ENCODE measurements at places on chromosomes 13 and 19.

DNA sequence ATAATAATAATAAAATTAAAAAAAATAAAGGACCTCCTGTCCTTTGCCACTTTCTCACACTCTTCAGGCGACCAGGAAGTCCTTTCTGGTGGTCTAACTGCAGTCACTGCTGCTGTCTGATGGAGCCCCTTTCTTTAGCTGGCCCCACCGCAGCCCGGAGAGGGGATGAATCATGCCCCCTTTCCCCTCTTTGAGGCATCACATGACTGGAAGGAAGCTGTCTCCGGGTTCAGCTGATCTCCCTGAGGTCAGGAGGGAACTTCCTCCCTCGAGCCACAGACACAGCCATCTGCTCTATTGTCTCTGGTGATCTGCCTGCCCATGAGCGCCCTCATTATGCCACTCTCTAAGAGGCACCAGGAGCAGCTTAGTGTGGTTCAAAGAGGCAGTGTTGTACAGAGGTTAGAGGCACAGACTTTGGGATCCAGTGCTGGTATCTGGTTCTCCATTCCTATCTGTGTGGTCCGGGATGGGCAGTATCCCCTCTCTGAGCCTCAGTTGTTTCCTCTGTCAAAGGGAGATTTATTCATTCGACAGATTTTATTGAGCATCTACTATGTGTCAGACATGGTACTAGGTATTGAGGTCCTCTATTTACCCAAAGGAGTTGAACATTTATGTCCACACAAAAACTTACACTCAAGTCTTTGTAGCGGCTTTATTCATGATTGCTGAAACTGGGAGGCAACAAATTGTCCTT, 30.0 kb downstream of the VAV1 start:
- DNase-seq = peak; percentile 65

GRCh38 chr19:39138221-39139211, 12.9 kb downstream of the PAK4 start:
- DNase-seq = no peak

DNA sequence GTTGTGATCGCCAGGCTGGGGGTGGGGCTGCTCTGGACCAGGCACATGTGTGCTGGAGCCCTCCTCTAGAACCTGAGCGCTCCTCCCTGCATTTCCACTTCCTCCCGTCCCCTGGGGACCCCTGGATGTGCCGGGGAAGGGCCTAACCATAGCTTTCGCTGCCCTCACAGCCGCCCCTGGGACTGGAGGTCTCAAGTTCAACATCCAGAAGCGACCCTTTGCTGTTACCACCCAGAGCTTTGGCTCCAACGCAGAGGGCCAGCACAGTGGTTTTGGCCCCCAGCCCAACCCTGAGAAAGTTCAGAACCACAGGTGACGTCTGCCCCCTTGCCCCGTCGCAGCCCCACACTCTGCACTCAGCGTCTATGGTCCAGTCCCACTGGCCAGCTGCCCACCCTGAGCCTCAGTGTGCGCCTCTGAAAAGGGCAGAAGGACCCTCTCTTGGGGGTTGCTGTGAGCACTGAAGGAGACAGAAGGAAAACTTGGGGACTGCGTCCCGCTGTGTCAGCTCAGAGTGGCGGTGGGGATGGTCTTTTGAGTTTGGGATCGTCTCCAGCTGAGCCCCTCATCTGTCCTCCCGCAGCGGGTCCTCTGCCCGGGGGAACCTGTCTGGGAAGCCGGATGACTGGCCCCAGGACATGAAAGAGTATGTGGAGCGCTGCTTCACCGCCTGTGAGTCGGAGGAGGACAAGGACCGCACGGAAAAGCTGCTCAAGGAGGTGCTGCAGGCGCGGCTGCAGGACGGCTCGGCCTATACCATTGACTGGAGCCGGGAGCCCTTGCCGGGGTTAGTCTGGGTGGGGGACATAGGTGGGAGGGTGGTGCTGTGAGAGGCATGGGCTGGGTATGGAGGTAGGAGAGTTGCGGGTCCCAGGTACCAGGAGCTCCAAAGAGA, 6.0 kb downstream of the LENG8 start:
- DNase-seq = no peak

GRCh38 chr13:112725346-112726015, 35.6 kb downstream of the ATP11A start:
- peak; percentile 72 for DNase-seq

GRCh38 chr13:78238911-78239310, 320.3 kb upstream of the EDNRB start:
- peak; percentile 64 for DNase-seq

DNA sequence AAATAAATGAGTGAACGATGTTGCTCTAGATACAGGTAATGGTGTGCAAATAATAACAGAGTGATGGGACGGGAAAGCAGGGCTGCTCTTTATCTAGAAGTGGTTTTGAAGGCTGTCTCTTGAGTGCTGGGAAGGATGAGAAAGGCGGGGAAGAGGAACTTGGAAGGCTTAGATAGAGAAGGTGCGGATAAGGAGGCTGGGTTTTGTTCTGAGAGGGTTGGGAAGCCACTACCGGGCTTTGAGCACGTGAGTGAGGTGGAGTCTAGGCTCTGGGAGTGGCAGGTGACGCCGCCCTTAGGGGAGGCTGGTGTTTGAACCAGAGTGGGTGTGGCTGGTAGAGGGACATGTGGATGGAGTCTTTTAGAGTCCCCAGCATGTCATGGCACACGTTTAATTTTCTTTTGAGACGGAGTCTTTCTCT, 811 bp downstream of the ARMC6 start:
- DNase-seq = peak; percentile 87

GRCh38 chr13:107650081-107650701, 565.1 kb downstream of the LIG4 start:
- peak; percentile 59 for DNase-seq

DNA sequence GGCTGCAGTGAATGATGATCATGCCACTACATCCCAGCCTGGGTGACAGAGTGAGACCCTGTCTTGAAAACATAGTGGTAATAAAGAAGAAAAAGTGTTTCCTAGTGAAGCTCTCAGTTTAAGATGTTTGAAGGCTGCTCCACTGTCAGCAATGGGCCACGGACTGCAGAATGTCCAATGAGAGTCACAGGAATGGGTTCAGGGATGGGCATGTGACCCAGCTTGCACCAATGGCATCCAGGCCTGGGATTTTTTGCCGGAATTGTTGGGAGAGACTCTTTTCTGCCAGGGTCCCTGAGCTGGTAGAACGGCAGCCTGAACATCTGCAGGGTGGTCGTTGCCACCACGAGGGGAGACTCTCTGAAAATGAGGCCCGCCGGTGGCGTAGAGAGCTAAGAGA, 6.3 kb downstream of the SHISA7 start:
- no peak for DNase-seq

DNA sequence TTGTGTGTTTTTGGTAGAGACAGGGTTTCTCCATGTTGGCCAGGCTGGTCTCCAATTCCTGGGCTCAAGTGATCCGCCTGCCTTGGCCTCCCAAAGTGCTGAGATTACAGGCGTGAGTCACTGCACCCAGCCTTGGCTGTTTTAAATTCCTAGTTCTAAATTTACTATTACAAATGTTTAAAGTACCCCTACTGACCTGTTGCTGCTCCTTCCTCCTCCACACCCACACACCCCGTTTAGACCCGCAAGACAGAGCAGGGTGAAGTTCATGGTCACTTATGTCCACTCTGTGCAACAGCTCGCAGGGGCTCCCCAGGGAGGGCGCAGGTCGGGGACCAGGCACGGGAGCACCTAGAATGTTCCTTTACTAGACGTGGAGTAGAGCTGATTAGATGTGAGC, 28.7 kb downstream of the TMEM161A start:
- no peak for DNase-seq

DNA sequence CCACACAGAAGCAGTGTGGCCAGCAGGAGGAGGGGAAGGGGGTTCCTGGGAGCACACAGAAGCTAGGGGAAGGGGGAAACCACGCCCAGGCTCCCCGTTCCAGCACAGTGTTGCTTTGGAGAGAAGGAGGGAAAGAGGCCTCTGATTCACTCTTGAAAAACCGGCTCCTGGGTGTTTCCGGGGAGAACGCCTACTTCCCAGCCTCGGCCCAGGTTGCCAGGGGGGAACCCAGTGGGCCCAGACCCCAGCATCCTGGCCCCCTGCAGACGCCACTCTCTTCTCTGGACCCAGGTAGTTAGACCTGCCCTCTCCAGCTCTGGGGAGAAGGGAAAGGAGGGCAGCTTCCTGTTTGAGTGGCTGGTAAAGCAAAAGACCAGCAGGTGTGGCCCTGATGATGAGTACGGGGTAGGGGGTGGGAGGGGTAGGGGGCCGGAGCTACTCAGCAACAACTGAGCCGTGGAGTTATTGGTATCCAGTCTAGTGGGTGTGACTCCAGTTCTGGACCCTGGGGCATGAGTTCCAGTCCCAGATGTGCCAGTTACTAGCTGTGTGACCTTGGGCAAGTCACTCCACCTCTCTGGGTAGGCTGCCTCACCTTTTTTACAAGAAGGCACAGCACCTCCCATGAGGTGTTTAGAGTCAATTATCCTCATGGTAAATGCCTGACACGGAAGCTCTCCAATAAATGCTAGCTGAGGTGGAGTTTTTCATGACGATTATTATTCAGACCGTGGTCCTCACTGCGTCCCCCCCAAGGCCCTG, 836 bp downstream of the GIPC1 start:
- no peak for DNase-seq

DNA sequence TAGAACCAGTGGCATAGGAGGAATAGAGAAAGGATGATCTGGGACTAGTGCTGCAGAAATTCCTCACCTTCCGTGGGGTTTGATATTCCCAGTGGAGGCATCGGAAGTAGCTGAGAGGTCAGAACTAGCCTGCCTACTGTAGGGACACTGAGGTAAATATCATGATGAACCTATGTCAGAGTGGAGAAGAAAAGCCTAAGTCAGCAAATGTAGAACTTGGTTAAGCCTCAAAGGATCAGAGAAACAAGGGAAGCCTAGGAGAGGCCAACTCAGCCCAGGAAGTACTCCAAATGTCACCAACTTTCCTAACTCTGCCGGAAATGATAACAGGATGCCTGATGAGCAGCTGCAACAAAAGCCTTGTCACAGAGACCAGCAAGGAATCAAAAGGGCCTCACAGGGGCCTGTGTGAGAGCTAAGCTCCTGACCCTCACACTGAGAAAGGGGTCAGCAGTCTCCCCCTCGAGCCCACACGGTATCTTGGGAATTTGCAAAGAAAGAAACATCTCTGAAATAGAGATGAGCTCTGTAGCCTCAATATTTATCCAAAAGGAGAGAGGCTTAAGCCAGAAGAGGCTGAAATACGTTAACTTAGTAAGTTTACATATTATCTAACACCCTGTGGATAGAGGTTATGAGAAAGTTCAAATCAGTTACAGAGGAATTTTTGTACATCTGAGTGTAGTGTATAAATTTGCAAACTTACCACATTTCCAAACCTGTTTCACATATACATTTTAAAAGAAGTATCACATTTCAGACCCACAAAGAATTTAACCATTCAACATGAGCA, 1064.3 kb downstream of the DIAPH3 start:
- DNase-seq = no peak

DNA sequence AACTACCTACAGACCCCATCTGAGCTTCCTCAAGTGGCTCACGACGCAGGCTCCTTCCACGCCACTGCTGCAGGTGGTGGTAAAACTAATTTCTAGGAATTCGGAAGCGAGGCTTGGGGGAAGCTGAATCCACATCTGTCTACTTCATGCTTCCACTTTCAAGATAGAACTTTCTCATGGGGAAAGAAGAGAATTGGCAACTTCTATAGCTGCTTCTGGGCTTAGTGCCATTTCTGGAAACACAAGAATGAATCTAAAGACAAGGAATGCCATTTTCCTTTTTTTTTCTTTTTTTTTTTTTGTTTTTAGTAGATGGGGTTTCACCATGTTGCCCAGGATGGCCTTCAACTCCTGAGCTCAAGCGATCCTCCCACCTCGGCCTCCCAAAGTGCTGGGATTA, 2.8 kb upstream of the NLRP12 start:
- no peak for DNase-seq

- DNase-seq = peak; percentile 93
Observed at GRCh38 chr13:59458908-59459579, 704.7 kb downstream of the DIAPH3 start.

GRCh38 chr19:49331616-49332055, 3.6 kb upstream of the CD37 start:
- DNase-seq = peak; percentile 53

DNA sequence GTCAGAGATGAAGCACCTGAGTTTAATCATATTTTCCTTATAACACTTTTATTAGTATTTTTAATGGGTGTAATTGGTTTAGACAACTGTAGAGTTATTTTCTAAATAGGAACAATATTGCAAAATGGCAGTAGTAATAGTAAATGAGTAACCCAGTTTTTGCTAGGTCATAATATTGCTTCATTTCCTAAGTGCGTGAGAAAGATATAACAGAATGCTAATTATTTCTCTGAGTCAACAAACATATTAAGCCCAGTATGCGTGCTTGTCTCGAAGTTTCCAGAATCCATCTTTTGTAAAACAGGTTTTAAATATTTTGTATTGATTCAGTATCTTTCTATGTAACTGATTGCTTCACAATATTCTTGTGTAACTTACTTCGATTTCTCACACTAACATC, 315.3 kb downstream of the MYO16 start:
- DNase-seq = no peak

DNA sequence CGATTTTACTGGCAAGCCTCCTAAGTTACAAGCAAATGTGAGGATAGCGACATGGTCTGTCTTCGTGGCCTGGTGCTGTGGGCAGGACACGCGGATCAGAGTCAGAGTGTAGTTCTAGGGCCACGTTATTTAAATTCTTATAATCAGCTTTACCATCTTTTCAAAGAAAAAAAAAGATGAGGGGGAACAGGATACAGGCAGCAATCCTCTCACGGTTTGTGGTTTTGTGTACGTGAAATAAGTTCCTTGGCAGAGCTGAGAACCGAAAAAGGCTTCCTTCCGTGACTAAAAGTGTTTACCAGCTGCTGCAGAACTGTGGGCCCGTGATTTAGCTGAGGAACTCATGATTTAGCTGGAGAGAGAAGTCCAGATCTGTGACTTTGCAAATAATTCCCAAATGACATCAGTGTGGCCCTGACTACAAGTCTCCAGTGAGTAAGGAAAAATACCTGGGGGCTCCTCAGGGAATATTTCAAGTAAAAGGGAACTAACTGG, 27.2 kb downstream of the RCBTB2 start:
- no peak for DNase-seq

GRCh38 chr19:4557971-4558941, 1.2 kb downstream of the SEMA6B start:
- no peak for DNase-seq

- peak; percentile 33 for DNase-seq
Observed at GRCh38 chr19:39212375-39212742, 8.3 kb upstream of the SYCN start.

- no peak for DNase-seq
Observed at GRCh38 chr13:75216038-75216437, 265.9 kb downstream of the TBC1D4 start.

DNA sequence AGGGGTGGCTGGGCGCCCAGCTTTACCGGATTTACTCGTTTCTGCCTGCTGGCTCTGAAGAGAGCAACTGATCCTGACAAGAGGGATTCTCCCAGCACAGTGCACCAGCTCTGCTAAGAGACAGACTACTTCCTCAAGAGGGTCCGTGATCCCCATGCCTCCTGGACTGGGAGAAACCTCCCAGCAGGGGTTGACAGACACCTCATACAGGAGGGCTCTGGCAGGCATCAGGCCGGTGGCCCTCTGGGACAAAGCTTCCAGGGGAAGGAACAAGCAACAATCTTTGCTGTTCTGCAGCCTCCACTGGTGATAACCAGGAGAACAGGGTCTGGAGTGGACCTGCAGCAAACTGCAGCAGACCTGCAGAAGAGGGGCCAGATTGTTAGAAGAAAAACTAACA, 1192.5 kb upstream of the PRR20A start:
- no peak for DNase-seq

Data from HT1080 (cell line).